Motor neuron (in vitro differentiated cells): ENCODE measurements at places on chromosomes 3 and 15. TPM values are rescaled to one million over a fixed set of nuclear protein-coding genes. Genes with fewer than 3 reads are reported as not detected.

CYP1A2 gene
- total RNA-seq, result 0.16 TPM in 1 of 2 replicates, not detected in the other

GRCh38 chr3:45249391-45249790 is 23.3 kb upstream of the TMEM158 start:
- no peak for ATAC-seq

P2RY12 gene
- 0.92 and 1.9 TPM in 2 replicates for total RNA-seq

DNA sequence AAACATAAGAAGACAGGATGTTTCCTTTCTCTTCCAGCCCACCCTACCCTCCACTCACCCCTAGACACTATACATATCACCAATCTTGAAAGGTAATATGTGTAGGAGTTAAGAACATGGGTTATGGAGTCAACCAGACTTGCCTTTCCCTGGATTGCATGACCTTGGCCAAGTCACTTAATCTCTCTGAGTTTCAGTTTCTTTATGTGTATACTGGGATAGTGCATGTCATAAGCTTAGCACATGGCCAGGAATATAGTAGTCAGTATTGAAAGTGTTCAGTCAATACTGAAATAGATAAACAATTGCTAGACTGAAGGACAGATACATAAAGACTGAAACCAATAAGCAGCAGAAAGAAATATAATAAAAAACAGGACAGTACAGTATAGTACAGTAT is 283.2 kb upstream of the STT3B start:
- ATAC-seq, result no peak

SOX2 gene
- 144 and 147 TPM in 2 replicates for total RNA-seq

CHDH gene
- 2.0 and 3.2 TPM in 2 replicates for total RNA-seq

GRCh38 chr15:52551762-52552161 is 17.1 kb downstream of the ARPP19 start:
- ATAC-seq, result no peak

ATP11B gene
- 45.6 and 48.3 TPM in 2 replicates for total RNA-seq

GRCh38 chr3:63538919-63539318 is 113.6 kb upstream of the SNTN start:
- ATAC-seq, result peak; percentile 56

IL17RE gene
- 0.33 and 1.0 TPM in 2 replicates for total RNA-seq

PDIA3 gene
- total RNA-seq, result 281 and 303 TPM in 2 replicates
